Motor neuron (in vitro differentiated cells): ENCODE measurements at places on chromosomes 4 and X. TPM values are rescaled to one million over a fixed set of nuclear protein-coding genes. Genes with fewer than 3 reads are reported as not detected.

- no peak for ATAC-seq
Measured at GRCh38 chrX:10245886-10246285, 89.1 kb downstream of the CLCN4 start.

GRCh38 chr4:24370421-24370820 is 213.9 kb downstream of the DHX15 start:
- no peak for ATAC-seq

- ATAC-seq: no peak
Measured at GRCh38 chrX:105910563-105911105, 88.3 kb downstream of the NRK start.

DNA sequence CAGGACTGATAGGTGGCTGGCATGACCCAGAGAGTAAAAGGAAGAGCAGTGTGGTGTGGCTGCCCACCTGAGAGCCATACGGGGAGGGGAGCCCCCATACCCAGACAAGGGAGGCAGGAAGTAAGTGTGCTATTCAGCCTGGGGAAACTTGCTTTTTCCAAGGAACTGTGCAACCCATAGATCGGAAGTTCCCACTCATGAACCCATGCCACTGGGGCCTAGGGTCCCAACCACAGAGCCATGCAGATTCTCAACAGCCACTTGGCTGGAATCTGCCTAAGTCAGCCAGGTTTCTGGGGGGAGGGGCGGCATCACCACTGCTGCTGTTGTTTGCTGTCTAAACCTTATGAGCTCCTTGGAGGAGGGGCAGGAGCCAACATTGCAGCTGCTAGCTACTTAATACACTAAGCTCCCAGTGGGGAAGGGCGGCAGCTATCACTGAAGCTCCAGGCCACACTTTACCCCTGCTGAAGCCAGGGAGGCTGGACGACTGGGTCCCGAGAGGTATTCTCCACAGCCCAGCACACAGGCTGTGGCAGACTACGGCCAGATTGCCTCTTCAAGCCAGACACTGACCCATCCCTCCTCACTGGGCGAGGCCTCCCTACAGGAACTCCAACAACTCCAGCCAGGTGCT is 410.4 kb downstream of the INPP4B start:
- no peak for ATAC-seq

The CFAP99 gene
- 9.1 and 10.6 TPM in 2 replicates for total RNA-seq

- no peak for ATAC-seq
Measured at GRCh38 chrX:330726-331150, 12.1 kb upstream of the GTPBP6 start.

DNA sequence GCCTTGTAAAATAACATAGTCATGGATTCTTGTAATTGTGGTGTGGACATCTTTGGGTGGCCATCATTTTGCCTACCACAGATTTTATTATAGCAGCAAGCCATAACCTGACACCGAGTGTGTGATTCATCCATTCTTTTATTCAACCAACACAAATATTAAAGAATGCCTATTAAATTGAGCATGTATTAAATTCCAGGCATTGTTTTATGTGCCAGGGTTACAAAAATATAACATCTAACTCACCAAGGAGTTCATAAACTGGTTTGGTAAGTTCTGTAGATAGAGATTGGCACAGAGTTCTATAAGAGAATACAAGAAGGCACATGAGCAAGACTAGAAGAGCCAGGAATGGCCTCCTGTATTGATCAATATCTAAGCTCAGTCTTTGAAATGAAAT is 18.0 kb downstream of the NBDY start:
- no peak for ATAC-seq

The CLDN22 gene
- total RNA-seq: 0.38 TPM in 1 of 2 replicates, not detected in the other

The SSX4 gene
- total RNA-seq: 0.33 TPM in 1 of 2 replicates, not detected in the other

GRCh38 chrX:72094894-72095293 is 36.8 kb downstream of the RTL5 start:
- ATAC-seq: no peak

GRCh38 chr4:5660185-5660584 is 48.2 kb downstream of the EVC2 start:
- no peak for ATAC-seq
